ENCODE measurements at places on chromosomes 2 and 18.

DNA sequence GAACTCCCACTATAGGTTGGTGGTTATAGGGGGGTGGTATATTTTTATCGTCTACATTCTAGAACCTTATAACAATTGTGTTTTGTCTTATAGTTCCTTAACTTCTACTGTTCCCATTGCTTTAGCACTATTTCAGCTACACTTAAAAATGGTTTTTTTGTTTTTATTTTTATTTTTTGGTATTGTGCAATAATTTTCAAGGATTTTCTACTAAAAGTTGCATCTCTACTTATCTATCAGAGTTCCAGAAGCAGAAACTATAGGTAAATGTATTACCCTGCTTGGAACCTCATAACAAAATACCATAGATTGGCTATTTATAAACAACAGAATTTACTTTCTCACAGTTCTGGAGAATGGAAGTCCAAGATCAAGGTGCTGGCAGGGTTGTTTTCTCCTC is 981.6 kb upstream of the CNTNAP5 start:
- DNase-seq = no peak

- DNase-seq = no peak
These were observed 104.7 kb downstream of the TNS1 start for GRCh38 chr2:217897816-217898806.

GRCh38 chr2:95043300-95044093 is 18.0 kb downstream of the MAL start:
- DNase-seq = peak; percentile 79

- DNase-seq = no peak
These were observed 102.2 kb downstream of the CAPN13 start for GRCh38 chr2:30705056-30705455.

GRCh38 chr2:166727095-166727494 is 161.2 kb upstream of the XIRP2 start:
- no peak for DNase-seq

- no peak for DNase-seq
These were observed 1282.2 kb upstream of the ZEB2 start for GRCh38 chr2:145802133-145802532.

GRCh38 chr2:224426656-224427055 is 24.7 kb upstream of the FAM124B start:
- no peak for DNase-seq

DNA sequence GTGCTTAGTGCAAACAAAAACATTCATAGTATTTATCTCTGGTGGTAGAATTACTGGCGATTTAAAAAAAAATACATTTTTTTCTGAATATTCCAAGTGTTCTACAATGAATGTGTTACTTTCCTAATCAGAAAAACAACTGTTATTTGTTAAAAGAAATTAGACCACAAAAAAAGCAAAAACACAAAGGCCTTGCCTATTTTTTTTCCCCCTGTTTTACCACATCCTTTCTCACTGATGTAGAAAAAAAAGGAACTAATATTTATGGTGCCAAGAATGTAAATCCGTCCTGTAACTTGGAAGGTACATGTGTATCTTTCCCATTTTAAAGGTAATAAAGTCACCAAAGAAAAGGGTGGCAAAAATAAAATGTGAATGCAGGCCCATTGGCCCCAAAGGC is 28.4 kb upstream of the MGAT4A start:
- no peak for DNase-seq

DNA sequence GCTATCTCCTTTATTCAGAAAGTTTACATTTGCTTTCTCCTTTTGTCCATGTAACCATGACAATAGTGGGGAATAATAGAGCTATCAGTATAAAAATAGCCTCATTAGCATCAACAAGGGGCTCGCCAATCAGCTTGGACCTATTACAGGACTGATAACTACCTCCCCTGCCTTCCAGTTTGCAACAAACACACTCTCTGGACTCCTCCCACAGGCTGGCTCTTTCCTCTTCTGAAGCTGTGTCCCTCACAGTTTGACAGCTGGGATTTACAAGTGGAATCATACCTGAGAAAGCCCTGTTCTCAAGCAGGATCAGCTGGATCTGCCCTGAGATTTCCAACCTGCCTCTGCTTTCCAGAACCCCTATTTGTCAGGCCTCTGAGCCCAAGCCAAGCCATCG is 162.5 kb downstream of the GRB14 start:
- DNase-seq = no peak

GRCh38 chr2:218317303-218317630 is 25.0 kb upstream of the TMBIM1 start:
- no peak for DNase-seq

DNA sequence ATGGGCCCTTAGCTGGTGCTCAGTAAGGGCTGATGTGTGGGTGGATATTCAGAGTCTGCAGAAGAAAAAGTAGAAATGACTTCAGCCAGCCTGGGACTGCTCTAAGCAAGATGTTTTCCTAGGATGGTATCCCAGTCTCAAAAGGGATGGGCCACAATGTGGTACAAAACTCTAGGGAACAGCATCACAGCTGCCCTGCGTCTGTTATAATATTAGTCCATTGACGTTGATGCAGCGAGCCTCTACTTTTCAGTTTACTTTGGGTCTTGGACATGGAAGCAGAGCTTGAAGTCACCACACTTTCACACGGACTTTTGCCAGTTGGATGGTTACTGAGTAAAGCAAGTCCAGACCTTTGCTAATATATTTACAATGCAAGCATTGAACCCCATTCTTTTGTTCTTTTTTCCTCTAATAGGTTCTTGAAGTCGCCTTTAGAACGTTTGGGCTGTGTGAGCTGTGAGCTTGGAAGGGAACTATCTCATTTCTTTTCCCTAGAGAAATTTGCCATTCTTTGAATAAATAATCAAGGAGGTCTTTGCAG is 105.7 kb downstream of the RDH14 start:
- DNase-seq = peak; percentile 96

DNA sequence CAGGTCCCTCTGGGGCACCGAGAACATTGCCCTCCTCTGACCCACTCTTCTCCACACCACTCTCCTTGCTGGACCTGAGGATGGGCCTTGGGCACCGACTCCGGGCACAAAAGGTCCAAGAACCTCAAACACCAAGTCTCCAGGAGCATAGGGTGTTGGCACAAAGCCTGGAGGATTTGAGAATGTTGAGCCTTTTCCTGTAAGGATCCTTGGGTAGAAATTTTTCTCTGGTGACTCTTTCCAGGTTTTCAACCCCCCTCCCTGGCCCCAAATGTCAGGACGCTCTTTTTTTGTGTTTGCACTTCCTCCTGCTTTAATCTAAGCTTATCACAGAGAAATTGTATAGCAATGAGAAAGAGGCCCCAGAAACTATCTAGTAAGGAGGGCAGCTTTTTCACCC is 9.2 kb downstream of the SPR start:
- peak; percentile 46 for DNase-seq

DNA sequence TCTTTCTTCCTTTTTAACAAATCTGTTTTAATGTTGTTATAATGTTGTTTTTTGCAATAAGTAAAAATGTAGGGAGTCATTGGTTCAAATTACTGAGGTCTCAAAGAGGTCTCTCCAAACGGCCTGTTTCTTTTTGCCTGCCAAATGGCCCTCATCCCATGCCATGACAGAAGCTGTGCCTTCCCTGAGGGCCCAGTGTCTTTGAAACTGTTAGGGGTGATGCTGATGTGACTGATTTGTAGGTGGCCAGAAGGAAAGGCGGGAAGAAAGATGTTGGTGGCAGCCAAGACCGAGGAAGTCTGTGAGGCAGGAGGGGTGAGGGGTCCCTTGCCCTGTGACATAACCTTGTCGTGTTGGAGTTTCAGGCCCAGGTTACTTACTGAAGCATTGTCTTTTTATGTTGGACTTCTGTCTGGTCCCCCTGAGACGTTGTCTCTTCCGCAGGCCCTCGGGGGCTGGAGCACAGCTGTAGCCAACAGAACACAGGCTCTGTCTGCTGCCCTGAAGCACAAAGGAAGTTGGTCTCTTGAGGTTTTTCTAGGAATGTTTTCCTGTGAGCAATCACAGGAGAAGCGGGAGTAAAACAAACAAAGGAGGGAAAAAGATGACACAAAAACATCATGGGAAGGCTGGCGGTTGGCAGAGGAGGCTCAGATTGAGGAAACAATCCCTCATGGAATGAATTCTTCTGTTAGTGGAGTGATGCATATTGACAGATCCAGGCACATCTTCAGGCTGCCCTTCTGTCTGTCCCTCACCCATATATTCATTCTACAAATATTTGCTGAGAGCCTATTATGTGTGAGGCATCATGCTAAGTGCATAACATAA is 4.9 kb upstream of the ST3GAL5 start:
- DNase-seq = peak; percentile 68

DNA sequence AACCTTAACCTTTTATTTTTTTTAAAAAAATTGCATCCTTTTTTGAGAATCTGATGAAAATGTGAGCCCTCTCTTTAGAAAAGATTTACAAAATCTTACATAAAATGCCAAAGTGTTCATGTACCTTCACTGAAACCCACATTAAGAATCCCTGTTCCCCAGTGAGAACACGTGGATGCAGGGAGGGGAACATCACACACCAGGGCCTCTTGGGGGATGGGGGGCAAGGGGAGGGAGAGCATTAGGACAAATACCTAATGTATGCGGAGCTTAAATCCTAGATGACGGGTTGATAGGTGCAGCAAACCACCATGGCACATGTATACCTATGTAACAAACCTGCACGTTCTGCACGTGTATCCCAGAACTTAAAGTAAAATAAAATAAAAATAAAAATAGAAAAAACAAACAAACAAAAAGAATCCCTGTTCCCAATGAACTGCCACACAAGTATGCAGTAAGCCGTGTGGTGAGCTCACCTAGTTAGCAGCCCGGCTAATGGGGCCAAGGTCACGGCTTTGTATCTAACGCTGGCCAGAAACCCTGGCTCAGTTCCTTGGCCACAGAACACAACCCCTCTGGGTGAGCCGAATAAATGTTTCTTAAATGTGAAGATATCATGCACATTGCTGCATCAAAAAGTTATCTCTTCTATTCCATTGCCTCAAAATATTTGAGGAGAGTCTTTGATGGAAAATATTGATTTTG is 41.4 kb downstream of the CHST9 start:
- no peak for DNase-seq

DNA sequence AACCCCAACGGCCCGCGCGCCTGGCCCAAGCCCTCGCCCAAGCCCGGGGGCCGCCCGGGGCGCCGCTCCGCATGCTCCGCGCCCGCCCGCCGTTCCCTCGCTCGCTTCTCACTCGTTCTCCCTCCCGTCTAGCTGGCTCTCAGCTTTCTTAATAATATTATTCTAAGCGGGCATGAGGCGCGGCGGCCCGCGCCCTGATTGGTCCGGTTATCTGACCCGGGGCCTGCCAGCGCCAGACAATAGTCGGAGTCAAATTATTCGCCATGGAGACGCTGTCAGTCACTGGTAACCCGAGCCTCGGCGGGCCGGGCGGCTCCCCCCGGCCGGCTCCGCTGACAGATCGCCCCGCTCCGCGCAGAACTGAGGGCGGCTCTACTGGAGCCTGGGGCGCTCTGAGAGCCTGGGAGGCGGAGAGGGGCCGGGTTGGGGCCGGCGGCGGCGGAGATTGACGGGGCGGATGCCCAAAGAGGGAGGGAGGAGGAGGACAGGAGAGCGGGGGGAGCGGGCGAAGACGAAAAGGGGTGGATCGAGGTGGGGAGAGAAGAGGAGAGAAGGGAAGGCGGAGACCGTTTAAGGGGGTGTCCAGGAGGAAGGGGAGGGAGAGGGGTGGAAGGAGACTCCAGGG is at the start of gene SIX2:
TSS of gene SIX2 (minus strand) at position 150 of the 625 bp plus-strand sequence. CDS start 342 bp downstream, outside the sequence.
- peak; percentile 97 for DNase-seq

DNA sequence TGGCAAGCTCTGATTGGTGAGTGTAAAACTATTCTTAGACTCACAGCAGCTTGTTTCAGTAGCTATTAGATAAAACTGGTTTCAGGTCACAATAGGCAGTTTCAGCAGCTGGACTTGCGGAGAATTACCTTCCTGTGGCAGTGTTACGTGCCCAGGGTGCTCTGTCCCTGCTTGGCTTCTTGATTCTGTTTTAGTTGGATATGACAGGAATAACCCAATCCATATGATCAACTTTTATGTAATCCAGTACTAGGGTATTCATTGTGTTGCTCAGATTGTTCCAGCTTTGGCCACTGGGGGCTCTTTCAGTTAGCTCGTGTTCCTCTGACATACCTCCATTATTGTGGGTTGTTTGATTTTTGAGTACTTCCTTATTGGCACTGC is 43.1 kb downstream of the INPP4A start:
- no peak for DNase-seq

DNA sequence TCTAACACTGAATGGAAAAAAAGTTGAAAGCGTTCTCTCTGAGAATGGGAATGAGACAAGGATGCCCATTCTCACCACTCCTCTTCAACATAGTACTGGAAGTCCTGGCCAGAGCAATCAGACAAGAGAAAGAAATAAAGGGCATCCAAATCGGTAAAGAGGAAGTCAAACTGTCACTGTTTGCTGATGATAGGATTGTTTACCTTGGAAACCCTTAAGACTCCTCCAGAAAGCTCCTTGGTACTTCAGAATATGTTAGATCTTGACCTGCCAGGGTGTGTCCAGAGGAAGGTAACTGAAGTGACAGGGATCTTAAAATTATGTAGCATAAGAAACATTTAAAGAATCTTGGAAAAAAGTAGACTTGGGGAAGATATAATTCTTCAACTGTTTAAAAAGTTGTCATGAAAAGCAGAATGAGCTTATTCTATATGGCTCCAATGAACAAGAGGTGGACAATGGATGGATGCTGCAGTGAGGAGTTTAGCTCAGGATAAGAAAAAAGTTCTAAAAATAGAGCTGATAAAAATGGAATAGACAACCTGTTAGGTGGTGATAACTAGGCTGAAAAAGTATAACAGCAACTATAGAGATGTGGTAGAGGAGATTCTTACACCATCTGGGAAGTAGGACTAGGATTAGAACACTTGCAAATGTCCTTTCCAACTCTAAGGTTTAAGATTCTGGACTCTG is 16.8 kb upstream of the SULT1C4 start:
- no peak for DNase-seq

DNA sequence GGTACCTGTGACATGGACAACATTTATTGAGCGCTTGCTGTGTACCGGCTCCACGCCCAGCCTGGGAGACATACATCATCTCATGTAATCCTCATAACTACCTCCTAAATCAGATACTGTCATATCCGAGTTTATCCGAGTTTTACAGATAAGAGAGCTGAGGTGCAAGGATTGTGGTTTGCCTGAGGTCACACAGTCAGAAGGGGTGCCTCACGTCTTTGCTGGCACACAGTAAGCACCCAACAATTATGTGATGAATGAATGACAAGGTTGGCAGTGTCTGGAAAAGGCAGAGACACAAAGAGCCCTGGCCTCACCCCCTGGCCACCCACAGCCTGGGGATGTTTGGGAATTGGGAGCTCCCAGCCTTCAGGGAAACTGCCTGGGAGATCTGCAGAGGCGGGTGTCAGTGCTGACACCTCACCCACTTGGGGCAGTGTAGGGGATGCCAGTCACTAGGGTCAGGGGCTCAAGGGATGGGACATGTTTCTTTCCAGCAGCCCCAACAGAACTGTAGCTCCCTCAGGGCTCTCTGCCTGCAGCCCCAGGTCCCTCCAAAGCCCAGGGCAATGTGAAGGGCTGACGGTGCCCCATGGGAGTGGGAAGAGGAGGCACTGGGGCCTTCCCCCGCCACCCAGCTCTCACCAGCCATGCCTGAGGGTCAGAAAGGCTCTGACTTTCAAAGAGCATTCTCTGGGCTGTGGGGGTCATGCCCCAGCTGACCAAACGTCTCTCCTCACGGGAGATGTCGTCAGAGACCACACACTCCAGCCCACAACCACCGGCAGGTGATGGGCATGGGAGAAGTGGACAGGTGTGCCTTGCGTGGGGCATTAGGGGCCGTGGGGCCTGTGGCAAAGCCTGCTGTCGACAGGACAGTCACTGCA is 157.5 kb downstream of the ZFP36L2 start:
- no peak for DNase-seq
